ENCODE measurements at places on chromosomes 11 and 22.

- no peak for DNase-seq
These were observed 9.3 kb upstream of the PDGFB start for GRCh38 chr22:39254122-39254521.

DNA sequence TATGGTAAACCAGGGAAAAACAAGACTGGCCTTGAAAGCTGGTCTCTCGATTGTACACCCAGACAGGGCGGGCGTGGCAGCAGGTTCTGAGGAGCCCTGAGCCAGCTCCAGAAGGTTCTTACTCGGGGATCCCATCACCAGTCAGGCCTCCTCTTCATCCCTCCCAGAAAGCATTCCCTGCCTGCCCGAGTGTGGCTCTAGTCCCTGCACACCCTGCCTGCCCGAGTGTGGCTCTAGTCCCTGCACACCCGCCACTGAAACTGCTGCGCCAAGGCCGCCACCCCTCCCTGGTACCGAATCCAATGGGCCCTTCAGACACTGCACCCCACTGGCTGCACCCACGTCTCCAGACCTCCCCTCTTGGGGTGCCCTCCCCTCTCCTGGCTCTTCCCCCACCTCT lies 30.1 kb downstream of the KIAA0930 start:
- no peak for DNase-seq

GRCh38 chr11:66315921-66316811 lies 678 bp downstream of the CD248 start:
- no peak for DNase-seq

- DNase-seq, result no peak
These were observed 41.9 kb downstream of the KCNJ1 start for GRCh38 chr11:128825050-128825784.

DNA sequence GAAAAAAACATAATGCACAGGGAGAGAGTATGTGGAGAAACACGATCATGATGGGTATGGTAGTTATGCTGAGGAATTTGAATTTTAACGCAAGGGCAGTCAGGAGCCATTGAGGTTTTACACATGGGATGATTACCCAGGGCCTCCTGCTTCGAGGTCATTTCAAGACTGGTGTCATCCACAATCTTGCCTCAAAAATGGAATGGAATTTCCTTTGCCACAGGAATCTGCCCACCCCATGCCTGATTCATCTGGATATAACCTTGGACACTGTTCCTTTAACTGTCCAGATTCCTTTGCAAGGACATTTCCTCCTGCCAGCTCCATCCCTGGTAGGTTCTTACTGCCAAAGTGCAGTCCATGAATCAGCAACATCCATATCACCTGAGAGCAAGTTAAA lies 655.9 kb upstream of the TENM4 start:
- no peak for DNase-seq

Data from nephron progenitor cell (in vitro differentiated cells).